Vagina (tissue), 2 donors: ENCODE measurements at places on chromosomes 12 and 14.

GRCh38 chr12:18373181-18373580 is 111.9 kb downstream of the PIK3C2G start:
- no peak for DNase-seq

DNA sequence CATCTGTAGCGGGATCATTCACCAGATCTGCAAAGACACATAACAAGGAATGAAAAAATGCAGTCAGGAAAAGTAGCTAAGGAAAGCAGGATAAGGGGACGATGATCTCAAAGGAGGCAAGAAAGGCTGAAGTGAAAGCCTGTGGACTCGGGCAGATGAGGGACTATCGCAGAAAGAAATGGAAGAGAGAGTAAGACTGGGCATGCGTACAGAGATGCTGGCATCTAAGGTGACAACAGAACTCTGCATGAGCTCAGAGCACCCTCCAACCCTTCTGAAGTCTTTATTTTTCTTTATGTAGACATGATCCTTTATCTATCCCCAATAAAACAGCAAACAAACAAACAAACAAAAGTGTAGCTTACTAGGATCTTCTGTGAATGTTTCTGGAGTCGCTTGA is 7.2 kb downstream of the MFAP5 start:
- DNase-seq = no peak

DNA sequence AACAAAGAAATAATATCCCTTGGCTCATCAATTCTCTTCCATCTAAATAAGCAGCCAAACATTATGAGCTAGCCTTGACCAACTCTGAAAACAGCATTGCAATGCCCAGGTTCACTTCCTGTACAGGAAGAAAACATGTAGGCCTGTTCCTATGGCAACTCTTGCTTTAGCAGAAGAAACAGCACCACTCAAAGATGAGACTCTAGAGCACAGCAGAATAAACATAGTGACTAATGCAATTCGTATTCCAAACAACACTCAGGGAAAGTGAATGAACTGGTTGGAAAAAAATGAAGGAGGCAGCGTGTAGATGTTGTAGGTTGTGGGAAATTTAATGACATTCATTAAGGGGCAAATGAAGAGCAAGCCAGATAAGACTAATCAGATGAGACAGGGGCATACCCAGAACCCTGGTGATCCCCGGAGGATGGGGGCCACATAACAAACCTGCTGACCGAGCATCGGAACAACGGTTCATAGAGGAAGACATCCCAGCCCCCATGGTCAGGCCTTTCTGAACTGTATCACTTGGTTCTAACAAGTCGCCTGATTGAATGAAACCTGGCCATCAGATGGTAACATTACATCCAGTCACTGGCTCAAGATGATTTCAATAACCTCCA is 9.0 kb downstream of the ARHGDIB start:
- DNase-seq = no peak

GRCh38 chr12:46945591-46945990 is 119.8 kb upstream of the SLC38A4 start:
- no peak for DNase-seq

DNA sequence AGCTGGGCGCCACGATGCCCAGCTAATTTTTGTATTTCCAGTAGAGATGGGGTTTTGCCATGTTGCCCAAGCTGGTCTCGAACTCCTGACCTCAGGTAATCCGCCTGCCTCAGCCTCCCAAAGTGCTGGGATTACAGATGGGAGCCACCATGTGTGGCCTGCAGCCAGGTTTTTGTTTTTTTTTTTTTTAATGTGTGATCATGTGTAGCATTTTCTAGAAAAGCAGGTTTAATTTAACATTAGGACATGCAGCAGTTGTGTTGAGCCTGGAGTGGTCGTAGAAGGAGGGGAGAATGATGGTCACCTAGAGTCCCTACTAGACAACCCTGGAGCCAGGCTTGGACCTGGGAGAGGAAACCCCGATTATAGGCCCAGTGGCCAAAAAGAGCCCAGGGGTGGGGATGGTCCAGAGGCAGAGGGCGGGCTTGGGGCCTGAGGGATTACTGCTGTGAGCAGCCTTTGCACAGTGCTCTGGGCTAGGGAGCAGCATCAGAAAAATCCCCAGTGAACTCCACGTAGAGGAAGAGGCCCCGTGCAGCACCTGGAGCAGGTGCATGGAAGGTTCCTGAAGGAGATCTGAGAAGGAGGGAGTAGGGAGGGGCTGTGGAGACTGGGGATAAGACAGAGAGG is 13.6 kb downstream of the DLK1 start:
- DNase-seq = no peak

GRCh38 chr12:77229640-77230442 is 164.5 kb upstream of the E2F7 start:
- no peak for DNase-seq

DNA sequence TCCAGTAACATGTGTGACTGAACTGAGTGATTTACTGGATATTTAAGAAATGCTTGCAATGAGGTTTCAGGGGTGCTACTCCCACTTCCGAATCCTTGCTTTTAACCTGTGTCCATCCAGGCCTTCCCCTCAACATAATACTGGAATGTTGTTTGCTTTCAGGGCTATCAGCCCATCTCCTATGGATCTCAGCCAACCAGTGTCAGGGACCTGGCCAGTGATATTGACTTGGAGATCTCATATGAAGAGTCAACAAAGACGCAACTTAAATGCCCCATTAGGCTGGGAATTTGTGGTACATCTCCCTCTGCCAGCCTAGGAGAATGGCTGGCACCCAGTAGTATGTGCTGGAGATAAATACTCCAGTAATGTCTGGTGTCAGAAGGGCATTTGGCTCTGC is 889 bp upstream of the IFT43 start:
- DNase-seq = no peak

DNA sequence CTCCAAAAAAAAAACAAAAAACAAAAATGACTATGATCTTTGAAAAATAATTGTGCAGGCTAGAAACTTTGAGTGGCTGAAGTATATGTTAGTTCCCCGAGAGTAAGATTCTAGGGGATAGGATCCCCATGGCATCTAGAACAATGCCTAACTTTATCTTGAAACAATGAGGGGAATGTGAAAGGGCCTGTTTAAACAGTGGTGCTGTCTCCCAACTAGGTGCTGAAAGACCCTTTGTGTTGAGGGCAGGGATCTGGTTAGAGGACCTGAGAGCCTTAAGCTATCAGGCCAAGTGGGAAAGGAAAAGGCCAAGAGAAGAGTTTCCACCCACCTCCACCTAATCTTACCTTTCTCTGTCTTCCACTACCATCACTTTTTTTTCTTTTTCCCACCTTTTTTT is 6.8 kb upstream of the YLPM1 start:
- no peak for DNase-seq

DNA sequence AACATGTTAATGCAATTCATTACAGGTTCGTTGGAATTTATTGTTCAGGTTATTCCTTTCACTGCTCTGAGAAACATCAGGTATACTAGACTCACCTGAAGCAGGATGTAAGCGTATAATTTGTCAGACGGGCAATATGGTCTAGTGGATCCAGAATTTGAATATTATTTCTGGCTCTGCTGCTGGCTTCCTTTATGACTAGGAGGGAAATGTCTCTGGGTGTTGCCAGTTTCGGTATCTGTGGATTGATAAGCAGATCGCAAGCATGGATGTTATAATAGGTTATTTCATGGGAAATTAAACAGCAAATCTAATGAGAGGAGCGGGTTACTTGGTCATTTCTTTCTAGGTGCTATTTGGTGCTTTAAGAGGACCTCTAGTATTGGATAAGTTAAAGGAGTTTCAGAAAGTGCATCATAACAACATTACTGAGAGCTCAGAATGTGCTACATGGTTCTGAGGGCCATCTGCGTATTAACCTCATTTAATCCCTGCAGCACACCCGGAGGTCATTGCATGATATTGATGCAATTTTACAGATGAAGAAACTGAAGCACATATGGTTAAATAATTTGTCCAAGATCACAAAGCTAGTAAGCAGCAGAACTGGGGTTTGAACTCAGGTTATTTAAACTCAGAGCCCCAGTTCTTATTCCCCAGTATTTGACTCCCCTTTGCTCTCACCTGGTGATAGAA is 47.3 kb upstream of the BCAT1 start:
- no peak for DNase-seq
